Muscle of back (tissue), 13 donors: ENCODE measurements at places on chromosomes 3 and 15. TPM values are rescaled to one million over a fixed set of nuclear protein-coding genes. Genes with fewer than 3 reads are reported as not detected.

DNA sequence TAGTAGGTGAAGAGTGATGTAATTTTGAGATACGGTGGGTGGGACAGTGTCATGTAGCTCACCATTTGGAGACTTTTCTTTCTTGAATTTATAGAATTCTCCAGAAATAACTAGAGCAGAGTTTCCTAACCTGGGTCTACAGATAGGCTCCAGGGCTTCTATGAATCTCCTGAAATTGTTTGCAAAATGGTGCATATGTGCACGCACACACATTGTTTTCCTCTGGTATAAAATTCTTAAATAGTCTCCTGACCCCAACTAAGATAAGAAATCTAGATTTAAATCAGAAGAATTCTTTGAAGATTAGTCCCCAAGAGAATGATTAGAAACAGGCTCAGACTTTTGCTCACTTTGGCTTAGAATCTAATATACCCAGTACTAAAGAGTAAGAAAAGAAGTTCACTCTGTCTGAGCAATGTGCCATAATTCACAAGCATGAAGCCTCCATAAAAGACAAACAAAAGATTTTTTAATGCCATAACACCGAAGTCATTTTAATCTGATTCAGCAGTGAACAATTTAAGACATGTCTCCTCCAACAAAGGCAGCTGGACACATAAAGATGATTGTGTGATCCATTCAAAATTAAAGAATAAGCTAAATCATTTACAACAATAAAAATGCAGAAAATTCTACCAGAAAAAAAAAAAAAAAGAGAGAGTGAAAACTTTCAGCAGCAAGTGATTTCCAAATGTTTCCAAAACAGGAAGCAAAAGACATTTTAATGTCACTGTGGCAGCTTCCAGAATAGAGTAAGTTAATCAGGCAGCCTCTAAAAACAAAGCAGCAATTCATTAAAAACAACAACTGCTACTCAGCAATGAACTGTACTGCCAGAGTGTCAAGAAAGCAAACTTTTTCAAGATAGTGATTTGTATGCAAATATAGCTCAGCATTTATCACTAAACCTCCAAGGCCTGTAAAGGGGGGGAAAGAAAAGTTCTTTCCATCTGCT, 975.5 kb upstream of the CFAP20DC start:
- DNase-seq: peak; percentile 42

DNA sequence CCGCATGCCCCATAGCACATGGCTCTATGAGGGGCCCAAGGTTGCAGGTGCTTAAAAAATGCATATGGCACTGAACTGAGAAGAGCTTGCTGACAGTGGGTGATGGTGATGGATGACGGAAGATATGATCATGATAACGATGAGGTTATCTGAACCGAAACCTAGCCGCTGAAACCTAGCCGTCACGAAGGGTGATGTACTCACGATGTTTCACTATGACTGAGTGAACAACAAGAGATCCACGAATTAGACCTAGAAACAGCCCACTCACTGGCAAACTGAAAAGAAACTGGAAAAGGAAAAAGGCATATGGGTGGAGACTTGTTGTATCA, 57.6 kb upstream of the BCL6 start:
- no peak for DNase-seq

SECISBP2L gene
- 36.7 TPM for polyA plus RNA-seq

PLIN1 gene
- polyA plus RNA-seq: 3.3 TPM

DNA sequence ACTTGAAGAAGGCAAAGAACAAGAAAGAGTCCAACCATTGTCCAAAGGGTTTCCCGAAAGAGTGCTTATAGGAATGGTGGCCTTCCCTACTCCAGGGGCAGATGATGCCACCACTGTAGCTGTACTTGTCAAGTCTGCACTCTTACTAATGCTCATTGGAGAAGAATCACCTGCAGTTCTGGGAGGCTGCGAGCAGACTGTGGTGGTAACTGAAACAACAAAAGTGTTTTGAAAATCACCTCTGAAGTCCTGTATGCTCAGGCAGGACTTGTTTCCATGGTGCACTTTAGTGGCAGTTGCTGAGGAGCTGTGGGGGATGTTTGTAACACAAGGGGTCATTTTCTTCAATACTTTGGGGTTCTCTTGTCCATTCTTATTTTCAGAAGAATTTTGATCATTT, 36.0 kb downstream of the USF3 start:
- no peak for DNase-seq

DNA sequence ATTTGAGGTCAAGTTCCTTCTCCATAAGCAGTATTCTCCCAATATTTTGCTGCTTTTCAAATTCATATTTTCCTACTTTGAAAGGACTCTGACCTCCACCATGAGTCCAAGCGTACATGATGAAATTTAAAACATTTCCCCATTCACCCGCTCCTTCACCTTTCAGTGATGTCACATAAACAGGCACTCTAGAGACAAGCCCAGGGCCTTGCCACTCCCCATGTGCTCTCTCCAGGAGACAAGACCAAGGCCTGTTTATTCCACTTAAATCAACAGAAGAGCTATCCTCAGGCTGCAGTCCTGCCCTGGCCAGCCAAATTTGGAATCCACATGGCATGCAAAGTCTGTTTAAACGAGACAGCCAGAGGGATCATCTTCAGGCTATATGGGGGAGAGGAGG, 161.5 kb downstream of the ARRDC4 start:
- DNase-seq: no peak

TGM5 gene
- 0.26 TPM for polyA plus RNA-seq

DNA sequence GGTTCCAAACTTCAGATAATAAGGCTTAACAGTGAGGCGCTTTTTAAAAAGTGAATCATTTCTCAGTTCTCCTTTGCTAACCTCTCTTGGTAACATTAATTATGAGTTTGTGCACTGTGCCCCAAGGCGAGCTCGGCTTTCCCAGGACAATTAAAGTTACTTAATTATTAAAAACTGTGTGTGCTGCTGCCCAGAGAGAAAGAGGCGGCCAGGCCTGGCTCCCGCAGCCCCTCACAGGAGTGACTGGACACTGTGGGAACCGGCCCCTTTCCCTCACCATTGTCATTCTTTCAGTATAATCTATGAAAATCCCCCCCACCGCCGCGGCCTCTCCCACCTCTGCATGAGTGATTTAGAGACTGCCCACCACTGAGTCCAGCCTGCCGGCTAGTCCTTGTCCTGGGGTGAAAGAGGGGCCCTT, 43.1 kb upstream of the HES1 start:
- no peak for DNase-seq

CFAP91 gene
- 0.27 TPM for polyA plus RNA-seq
